ENCODE measurements at places on chromosomes 7 and 10.
A peak's percentile ranks its signal among the peaks of the same experiment; 100 is the strongest.

DNA sequence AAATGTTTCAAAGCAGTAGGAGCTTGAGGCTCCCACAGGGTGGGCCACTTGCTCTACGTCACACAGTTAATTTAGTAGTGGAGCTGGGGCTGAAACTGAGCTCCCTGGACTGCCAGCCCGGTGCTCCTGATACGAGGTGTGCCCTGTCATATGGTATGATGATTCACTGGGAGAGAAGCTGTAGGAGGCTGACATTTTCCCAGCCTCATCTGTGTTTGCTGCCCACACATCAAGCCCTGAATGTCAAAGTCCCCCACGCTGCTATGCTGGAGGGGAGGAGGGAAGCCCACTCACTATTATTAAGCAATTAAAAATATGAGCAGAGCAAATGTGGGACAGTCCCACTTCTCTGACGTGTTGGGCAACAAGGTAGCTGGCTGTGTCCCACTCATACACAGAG, 81.2 kb upstream of the SORCS3 start:
- DNase-seq: no peak

- DNase-seq: no peak
These were observed at the start of gene TTYH3 for GRCh38 chr7:2631946-2632732. Gene TTYH3, plus strand, starts transcription at chr7:2631986. Its CDS starts 170 bp downstream, at chr7:2632156.

GRCh38 chr10:63885156-63885555, 364.0 kb downstream of the REEP3 start:
- no peak for DNase-seq

GRCh38 chr7:97078023-97078969, 39.2 kb upstream of the SDHAF3 start:
- no peak for DNase-seq

GRCh38 chr10:5458949-5459747, 40.2 kb downstream of the CALML5 start:
- DNase-seq: no peak

- no peak for DNase-seq
These were observed 94.2 kb downstream of the NKX6-2 start for GRCh38 chr10:132691711-132692153.

GRCh38 chr10:78130966-78131710, 97.5 kb downstream of the RPS24 start:
- DNase-seq: no peak

DNA sequence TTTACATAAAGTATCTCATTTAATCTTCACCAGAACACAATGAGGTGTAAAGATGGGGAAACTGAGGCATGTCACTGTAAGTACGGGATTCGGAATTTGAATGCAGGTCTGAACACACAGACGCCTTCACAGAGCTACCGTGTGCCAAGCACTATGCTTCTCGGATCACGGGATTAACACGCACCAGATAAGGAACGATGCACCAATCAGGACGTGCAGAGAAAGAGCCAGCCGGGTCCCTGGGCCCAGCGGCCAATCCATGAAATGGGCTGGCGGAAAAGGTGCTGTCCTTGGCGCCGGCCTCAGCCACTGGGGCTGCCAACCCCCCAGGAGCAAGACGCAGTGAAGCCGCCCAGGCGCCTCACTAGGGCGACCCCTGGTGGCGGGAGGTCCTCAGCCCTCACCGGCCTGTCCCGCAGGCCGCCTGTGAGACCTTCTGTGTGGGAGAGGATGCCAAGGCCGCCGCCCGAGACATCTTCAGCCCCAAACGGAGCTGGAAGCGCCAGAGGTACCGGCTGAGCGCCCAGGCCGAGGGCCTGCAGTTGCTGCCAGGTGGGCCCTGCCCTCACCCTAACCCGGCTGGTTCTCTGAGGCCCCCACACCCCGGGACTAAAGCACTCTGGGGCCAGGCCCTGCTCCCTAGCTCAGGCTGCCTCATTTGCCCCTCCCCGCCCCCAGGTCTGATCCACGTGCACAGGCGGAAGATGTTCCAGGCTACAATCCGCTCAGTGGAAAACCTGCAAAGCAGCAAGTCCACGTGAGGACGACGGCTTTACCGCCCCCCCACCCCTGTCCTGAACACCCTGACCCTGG, 15.6 kb downstream of the ATG9B start:
- DNase-seq: peak; percentile 77

DNA sequence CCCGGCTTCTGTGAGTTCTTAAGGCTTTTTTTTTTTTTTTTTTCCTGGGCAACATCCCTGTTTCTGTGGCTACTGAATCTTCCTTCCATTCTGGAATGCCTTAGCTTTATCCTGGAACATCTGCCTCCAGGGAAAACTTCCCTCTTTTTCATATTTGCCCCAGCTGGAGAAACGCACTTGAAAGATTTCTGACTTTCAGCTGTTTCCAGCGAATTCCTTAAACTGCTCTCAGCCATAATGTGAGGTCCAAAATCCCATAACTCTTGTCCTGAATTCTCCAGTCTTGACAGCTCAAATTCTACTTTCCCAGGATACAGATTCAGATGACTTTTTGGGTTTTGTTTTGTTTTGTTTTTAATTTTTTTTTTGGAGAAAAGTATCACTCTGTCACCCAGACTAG, 263.6 kb upstream of the AUTS2 start:
- no peak for DNase-seq

DNA sequence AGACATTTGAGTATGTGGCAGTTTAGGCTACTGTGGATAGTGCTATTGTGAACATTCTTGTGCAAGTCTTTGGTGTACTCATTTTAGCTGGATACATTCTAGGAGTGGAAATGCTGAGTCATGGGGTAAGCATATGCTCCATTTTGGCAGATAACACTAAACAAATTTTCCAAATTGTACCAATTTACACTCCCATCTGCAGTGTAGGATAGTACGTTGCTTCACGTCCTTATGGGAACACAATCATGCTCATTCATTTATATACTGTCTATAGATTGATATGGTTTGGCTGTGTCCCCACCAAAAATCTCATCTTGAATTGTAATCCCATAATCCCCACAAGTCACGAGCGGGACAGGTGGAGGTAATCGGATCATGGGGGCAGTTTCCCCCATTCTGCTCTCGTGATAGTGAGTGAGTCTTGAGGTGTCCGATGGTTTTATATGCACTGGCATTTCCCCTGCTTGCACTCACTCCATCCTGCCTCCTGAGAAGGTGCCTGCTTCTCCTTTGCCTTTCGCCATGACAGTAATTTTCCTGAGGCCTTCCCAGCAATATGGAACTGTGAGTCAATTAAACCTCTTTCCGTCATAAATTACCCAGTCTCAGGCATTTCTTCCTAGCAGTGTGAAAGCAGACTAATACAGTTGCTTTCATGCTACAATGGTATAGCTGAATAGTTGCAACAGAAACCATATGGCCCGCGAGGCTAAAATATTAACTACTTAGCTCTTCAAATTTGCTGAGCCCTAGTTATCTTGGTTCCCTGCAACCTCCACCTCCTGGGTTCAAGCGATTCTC, 25.6 kb downstream of the RNF216 start:
- DNase-seq: no peak

DNA sequence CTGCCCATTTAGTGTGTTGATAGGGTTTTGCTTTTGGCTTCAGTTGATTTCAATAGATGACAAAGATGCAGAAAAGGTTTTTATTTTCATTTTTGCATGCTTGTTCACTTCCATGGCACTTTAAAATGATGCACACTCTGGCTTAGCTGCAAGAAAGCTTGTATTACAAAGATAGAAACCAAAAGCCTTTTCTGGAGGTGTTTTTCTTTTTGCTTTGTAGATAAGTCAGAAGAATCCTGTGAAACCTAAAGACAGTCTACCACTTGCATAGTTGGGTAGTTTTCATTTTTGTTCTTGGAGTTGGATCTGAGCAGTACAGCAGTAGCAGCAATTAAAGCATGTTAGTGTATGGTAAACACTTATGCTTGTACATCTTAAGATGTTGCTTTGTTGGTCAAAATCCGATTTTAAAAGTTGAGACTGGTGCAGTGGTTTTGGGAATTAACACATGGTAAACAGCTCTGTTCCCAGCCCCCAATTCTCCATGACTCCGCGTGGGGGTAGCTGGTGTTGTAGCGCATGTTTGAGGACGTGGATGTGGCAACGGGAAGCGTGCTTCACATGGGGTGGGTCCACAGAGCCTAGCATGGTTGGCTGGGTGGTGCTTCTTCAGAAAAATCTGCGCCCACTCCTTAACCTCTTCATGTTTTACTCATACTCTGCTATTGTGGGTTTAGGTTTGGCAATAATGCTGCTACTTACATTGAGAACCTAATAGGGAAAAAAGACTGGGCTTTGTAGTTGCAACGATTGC, 19.8 kb downstream of the CCNY start:
- peak; percentile 20 for DNase-seq

DNA sequence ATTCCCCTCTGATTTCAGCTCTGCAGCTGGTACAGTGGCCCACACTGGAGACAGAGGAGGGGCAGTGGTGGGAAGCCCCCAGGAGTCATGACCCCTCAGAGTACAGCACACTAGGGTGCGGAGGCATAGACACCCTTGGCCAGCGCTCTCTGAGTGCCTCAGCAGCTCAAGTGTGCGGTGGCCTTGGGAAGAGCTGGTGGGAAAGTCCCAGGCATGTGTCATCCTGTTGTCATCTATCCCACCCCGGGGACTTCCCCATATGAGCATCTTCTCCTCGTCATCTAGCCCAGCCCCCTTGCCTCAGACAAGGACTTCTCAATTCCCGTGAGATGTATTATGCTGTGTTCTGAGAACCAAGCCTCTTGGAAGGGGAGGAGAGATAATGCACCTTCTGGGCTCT, 15.6 kb upstream of the PPIF start:
- peak; percentile 86 for DNase-seq

- no peak for DNase-seq
These were observed at the start of gene SAMD9 for GRCh38 chr7:93117852-93118530. Gene SAMD9, minus strand, starts transcription at chr7:93117979. Its CDS starts 11,882 bp downstream, at chr7:93106097.

All from stimulated activated CD4-positive, alpha-beta T cell treated with anti-CD3 and anti-CD28 coated beads, Interleukin-1b, Interleukin-23, amount 100 ng/mL, for 24 hours (primary cell).